Activated T-helper 1 cell treated with anti-CD3 and anti-CD28 coated beads, Interleukin-2, amount 50 U/mL, for 16 hours (primary cell): ENCODE measurements at places on chromosomes 11 and 22.

GRCh38 chr22:44811141-44811540 lies 58.8 kb downstream of the ARHGAP8 start:
- DNase-seq, result no peak

DNA sequence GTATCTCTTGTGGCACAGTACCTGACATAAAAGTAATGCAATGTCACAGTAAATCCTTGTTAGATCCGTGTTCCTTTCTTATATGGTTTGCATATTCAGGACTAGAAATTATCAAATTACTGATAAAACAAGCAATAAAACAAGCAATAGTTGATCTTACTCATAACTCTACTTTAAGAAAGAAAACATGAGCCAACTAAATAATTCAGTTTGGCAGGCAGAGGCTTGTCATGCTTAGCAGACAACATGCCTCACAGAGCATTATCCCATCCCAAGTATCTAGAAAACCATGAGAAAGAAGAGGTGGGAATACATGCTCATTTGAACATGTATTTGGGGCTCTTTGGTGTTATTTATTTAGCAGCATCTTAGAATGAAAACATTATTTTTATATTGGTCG lies 241.9 kb downstream of the SOX6 start:
- no peak for DNase-seq

GRCh38 chr22:27732841-27733240 lies 68.7 kb downstream of the MN1 start:
- DNase-seq, result no peak

DNA sequence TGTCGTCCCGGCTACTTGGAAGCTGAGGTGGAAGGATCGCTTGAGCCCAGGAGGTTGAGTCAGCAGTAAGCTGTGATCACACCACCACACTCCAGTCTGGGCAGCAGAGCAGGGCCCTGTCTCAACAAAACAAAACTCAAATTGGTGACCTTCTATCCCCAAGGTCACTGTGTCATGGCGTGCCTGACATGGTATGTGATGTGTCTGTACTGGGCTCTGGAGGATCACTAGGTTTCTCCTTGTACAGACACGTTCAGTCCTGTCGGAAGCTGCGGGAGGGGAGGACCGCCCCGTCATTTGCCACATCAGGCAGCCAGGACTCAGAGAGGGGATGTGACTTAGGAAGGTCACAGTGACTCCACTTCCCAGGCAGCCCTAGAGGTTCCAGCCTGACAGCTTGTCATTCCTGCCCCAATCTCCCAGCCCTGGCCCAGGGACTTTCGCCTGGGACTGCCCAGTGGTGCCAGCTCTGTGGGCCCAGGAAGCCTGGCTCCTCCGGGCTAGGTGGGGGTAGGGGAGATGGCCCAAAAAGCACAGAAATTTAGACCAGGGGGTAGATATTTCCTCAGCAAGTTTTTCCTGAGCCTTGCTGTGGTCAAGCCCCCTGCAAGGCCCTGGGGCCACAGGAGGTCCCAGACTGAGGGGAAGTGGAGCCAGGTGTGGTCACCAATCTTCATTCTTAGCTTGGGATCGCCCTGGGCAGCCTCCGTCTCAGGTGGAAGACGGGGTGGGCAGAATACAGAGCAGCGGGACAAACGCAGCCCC lies 53.2 kb downstream of the TRIOBP start:
- no peak for DNase-seq

- no peak for DNase-seq
These were observed 59.3 kb downstream of the MORC2 start for GRCh38 chr22:30909306-30909705.
